ENCODE measurements at places on chromosomes 4 and X.
A peak's percentile ranks its signal among the peaks of the same experiment; 100 is the strongest.

DNA sequence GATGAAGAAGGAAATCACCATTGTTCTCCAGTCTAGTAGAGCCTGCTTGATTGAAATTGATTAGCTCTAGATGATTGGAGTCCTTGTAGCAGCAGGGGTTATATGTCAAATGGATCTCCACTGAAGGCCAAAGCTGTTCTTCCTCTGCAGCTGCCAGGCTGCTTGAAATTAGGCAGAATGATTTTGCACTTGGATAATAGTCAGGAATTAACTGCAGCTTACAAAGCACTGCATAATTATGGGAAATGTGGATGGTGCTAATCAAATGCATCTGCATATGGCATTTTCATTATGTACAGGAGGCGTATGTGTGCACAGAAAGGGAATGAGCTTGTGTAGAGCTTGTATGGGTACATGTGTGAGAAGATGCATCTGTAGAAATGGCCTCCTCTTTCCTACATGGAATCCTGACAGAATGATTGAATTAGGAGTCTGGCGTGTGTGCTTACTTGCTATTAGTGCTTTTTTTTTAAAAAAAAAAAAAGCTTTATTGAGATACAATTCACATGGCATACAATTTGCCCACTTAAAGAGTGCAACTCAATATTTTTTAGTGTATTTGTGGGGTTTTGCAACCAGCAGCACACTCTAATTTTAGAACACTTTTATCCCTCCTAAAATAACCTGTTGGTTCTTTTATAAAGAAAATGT is 65.9 kb downstream of the TMEM131L start:
- no peak for DNase-seq

DNA sequence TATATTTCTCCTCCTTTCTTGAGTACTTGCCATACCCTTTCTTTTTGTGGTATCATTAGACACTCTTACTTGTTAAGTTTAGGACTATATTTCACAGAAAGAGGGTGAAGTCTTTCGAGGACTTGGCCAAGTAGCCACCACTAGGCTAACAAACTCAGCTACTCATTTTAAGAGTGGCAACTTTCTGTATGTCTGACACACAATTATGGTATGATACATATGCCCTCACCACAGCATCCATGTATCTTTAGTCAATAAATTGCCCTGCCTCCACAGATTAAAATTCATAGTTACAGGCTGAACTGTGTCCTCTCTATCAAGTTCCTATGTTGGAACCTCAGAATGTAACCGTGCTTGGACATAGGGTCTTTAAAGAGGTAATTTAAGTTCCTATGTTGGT is 23.2 kb downstream of the TAPT1 start:
- no peak for DNase-seq

- peak; percentile 82 for DNase-seq
These were observed 571.1 kb upstream of the DIPK2B start for GRCh38 chrX:45771560-45772340.

DNA sequence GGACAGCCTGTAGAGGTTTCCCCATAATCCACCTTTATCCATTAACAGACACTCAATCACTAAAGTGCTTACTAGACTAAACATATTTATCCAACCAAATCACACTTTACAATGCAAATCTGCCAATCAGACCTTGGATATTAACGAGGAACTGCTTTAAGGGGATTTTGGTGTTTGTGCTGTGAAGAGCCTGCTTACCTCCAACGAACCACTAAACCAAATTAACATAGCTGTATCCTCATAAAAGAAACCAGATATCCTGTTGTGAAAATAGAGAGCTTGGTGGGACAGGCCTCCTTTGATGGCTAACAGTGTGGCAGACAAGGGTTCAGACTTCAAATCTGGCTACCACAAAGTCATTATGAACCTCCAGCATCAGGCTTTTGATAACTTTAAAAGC is 252.6 kb upstream of the HAND2 start:
- DNase-seq, result no peak

DNA sequence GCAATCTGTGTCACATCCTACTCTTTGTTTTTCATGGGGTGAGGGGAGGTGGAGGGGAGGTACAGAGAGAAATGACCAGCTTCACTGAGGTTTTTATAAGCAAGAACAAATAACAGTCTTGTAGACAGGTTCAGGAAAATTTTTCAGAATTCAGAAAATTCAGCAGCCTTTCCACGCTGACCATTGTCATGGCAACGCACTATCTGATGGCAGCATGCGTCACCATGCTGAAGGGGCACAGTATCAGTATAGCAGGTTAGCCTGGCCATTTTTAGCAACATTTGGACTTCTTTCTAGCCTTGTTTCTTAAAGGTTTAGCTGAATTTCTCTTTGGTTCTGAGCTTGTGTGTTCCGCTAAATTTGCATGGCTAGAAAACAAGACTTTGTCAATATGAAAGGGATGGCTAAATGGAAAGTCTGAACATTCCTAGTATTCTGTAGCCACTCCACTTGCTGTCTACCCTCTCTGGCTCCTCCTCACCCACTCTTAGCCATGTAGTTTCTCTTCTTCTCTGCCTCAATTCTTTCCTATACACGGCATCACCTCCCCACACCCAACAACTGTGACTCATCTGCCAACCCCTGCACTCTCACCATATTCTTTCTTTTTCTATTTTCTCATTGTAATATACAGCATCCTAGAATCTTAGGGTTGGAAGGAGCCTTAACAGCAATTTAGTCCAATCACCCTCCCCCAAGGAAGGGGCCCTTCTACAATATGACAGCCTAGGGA is 42.7 kb upstream of the CITED1 start:
- no peak for DNase-seq

GRCh38 chr4:151792995-151793394 is 32.2 kb upstream of the GATB start:
- DNase-seq, result no peak

DNA sequence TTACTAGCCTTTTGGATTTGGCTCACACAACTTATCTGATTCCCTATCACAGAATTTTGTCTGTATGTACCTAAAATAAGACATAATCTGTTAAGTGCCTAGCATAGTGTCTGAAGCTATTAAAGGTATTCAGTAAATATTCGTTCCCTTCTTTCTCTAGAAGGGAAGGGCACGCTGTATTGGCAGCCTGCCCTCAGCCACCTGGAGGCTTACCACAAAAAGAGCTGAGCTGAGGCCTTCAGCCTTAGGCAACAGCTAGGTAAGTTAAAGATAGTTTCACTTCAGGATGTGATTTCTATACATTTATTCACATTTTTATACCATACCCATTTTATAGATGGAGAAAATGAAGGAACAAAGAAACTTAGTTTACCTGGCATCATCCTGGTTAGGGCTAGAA is 400.0 kb upstream of the LCORL start:
- DNase-seq, result no peak

DNA sequence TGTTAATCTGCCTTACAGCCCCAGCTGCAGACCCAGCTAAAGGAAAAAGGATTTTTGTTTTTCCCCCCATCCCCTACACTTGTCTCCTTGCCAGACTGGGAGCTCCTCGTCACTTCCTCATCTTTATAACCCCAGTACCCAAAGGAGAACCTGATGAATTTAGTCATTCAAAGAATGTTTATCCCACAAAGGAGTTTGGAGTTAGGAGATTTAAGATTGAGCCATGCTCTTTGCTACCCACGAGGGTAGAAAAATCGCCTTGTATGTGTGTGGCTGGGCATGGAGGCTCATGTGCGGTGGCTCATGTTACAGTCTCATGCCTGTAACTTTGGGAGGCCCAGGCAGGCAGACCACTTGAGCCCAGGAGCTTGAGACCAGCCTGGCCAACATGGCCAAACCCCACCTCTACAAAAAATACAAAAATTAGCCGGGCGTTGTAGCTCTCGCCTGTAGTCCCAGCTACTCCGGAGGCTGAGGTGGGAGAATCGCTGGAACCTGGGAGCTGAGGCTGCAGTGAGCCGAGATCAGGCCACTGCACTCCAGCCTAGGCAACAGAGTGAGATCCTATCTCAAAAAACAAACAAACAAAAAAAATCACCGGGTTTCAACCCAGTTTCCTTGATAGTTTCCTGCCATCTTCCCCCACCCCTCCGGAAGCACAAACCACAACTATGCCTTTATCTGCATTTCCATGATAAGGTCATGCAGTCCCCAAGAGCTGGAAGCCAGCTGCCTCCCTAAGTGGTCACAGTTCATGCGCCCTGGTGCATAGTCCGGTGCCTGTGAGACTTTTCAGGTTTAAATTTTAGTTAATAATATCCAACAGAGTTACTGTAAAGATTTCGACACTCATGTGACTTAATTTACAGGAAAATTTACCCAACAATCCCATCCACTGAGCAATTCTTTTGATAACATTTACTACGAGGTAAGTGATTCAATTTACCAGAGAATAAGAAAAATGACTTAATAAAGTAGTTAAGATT is 1.5 kb downstream of the CFAP97 start:
- DNase-seq, result no peak

DNA sequence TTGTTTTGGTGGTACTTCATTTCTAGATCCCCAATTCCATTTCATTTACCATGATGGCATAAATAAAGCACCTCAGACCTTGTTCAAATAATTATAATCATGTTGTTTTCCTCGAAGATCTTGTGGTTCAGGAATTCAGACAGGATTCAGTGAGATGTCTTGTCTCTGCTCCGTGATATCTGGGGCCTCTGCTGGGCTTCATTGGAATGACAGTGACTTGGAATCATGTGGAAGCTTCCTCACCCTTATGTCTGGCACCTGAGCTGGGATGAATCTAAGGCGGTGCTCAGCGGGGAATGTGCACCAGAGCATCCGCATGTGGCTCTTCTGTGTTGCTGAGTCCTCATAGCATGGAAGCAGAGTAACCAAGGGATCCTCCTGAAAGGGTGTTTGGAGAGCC is 132.2 kb downstream of the VEGFC start:
- DNase-seq, result no peak

- DNase-seq, result no peak
These were observed 90.1 kb downstream of the PALLD start for GRCh38 chr4:168586926-168587325.

DNA sequence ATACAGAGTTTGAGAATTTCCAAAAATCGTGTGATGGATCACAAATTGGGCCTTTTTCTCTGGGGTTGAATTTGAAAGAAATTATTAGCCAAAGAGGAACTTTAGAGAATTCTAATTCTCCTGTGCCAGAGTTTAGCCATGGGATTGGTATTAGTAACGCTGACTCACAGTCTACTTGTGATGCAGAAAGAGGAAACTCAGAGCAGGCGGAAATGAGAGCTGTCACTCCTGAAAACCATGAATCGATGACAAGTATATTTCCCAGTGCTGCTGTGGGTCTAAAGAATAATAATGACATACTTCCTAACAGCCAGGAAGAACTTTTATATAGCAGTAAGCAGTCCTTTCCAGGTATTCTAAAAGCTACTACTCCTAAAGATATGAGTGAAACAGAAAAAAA is 64.9 kb downstream of the N4BP2 start:
- no peak for DNase-seq

GRCh38 chr4:74038425-74039314 is at the start of gene CXCL3:
TSS of gene CXCL3 (minus strand) at chr4:74038689. CDS start at chr4:74038611, 78 bp downstream.
- no peak for DNase-seq

GRCh38 chr4:27684610-27685011 is 824.0 kb downstream of the STIM2 start:
- DNase-seq, result no peak

DNA sequence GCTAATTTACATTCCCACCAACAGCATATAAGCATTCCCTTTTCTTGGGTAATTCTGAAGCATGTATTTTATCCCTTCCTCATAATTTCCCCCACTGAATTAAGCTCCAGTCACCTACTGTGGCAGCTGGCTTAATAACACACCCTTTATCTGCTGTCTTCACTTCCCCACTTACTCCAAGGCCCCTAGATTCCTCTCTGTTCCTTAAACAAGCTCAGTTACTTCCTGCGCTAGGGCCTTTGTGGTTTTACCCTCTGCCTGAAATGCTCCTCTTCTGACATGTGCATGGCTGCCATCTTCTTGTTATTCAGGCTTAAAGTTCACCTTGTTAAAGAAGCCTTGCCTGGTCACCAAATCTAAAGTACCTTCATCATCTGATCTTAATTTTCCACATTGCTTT is 47.2 kb upstream of the RPS6KA3 start:
- DNase-seq, result no peak

DNA sequence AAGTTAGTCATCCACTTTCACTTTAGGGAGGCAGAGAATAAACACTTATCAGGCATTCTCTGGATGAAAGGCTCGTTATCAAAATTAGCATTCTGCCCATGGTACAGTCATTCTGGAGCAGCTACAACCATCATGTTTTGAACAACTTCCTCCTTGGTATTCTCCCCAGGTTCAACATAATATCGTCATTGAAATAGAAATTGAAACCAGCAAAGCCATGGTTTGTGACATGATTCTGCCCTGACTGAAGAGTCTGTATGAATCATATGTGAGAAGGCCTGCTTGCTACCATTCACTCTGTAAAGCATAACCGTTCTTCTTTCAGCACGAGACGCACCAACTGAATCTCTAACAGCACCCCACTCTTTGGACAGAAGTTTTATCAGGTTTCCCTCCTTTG is 127.5 kb upstream of the RADX start:
- DNase-seq, result no peak

Data from natural killer cell treated with Interleukin-12 subunit alpha and Interleukin-12 subunit beta and Interleukin-15 and Interleukin-18, amount 100 ng/mL, for 72 hours (primary cell).